ENCODE measurements at places on chromosomes 5 and 9.

GRCh38 chr9:121434969-121435368 is 64.7 kb downstream of the GGTA1 start:
- peak; percentile 54 for DNase-seq

GRCh38 chr9:124309667-124310084 is 51.9 kb downstream of the NEK6 start:
- DNase-seq, result peak; percentile 95

- no peak for DNase-seq
Measured at GRCh38 chr9:83327750-83328622, 210.2 kb downstream of the FRMD3 start.

- no peak for DNase-seq
Measured at GRCh38 chr9:76007935-76008334, 117.5 kb downstream of the PCSK5 start.

DNA sequence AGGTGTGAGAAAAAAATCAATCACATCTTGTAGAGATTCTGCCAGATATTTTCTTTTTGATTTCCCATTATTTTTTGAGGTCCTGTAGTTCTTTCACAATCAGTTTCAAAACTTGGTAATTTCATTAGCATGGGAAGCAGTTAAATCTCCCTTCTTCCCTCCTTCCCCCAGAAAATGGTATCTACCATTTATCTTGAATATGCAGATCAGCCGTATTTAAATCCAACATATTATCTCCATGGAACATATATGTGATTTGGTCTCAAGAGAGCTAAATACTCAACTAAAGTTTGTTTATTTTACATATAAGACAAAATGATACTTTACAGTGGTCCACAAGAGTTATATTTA is 1034.8 kb downstream of the CDH12 start:
- DNase-seq, result no peak

DNA sequence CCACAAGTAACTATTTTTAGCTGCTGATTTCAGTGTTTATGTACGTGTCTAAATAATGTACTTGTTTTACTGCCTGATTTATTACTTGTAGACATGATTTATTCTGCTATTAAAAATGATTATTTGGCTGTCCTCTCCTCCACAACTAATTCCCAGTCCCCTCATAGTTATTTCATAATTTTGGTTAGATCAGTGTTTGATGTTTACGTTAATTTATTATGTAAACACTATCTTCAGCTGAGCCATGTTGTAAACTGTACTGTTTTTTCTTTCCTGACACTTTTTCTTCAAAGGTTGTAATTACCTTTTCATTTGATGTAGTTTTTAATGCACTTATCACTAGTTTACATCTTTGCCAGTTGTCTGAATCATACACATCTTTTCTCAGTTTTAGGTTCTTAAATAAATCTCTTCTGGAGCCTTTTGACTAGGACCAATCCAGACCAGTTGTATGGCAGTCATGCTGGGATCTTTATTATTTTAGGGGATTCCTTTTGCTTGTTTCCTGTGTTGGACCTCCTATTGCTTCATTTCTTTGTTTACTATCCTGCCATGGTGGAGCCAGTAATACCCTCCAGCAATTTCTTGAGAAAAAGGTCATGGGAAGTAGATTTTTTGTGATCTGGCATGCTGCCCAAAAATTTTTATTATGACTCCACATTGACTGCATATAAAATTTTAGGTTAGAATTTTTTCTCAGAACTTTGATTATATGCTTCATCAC is 16.1 kb downstream of the AP3S1 start:
- DNase-seq, result no peak

- no peak for DNase-seq
Measured at GRCh38 chr9:38352530-38353328, 39.8 kb upstream of the ALDH1B1 start.

Data from non-pigmented ciliary epithelial cell (primary cell).